ENCODE measurements at places on chromosomes 2 and 18.

- DNase-seq: no peak
Observed at GRCh38 chr2:101500180-101500579, 25.3 kb upstream of the RFX8 start.

- peak; percentile 73 for DNase-seq
Observed at GRCh38 chr18:63823516-63824219, 48.5 kb downstream of the SERPINB7 start.

GRCh38 chr2:37456479-37456878 is 112.0 kb downstream of the QPCT start:
- peak; percentile 33 for DNase-seq

DNA sequence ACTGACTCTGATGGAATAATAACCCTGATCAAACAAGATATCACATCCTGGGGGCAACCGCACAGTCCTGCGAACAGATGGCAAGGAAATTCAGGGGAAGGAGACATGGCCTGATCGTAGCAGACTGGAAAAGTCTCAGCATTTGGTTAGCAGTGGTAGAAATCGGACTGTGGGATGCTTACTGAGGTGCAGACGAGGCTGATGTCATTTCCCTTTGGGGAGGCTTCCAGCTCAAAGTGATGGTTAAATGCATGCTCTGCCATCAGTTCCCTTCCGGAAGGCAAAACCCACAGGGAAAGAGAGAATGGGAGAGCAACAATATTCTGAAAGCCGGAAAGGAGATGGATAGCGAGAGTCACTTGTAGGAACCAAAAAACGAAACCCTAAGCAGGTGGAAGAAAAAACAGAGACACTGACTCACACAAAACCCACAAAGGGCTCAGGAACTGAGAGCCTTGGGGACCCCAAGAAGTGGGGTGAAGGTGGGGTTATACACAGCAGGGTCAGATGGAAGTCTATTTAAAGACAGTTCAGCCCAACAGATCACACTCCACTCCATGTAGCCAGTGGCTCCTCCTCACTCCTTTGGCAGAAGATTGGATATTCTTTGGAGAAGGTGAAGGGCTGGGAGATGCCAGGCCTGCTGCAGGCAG is 93.1 kb downstream of the INPP5D start:
- DNase-seq: no peak

GRCh38 chr2:113282747-113283533 is 4.2 kb upstream of the PAX8 start:
- peak; percentile 39 for DNase-seq

DNA sequence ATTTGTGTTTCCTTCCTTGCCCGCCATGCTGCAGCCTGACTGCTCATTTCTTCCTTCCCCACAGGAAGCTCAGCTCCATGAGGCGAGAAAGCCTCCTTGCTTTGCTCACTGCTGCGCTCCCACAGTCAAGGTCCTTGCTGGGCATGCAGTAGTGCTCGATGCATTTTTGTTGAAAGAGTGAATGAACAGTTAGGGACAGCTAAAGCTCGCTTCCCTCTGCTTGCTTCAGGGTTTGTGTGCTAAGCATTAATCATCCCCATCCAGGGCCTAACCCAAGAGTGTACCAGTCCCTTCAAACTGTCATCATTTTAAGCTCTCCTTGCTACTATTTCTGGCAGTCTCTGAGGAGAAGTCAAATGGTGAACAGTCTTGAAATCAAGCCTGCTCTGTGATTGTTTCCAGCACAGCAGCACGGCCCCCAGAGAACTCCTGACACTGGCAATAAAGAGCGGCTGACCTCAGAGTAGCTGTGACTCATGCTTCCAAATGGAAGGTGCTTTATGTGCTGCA is 171.7 kb upstream of the SOX11 start:
- no peak for DNase-seq

DNA sequence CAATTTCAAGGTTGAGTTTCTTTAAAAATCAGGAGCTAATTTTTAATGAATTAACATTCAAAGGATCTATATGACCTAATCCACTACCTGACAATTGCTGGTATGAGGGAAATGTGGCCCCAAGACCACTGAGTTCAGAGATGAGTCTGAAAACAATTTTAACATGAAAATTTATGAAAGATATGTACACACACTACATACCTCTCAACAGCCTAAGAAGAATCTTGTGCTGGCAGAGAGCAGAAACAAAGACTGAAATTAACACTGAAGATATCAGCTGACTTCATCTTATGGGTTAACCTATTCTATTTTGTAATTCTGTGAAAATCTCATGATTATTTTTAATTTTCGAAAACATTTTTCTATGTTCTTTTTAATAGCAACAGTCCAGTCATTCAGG is 1.7 kb downstream of the FAP start:
- DNase-seq: no peak

DNA sequence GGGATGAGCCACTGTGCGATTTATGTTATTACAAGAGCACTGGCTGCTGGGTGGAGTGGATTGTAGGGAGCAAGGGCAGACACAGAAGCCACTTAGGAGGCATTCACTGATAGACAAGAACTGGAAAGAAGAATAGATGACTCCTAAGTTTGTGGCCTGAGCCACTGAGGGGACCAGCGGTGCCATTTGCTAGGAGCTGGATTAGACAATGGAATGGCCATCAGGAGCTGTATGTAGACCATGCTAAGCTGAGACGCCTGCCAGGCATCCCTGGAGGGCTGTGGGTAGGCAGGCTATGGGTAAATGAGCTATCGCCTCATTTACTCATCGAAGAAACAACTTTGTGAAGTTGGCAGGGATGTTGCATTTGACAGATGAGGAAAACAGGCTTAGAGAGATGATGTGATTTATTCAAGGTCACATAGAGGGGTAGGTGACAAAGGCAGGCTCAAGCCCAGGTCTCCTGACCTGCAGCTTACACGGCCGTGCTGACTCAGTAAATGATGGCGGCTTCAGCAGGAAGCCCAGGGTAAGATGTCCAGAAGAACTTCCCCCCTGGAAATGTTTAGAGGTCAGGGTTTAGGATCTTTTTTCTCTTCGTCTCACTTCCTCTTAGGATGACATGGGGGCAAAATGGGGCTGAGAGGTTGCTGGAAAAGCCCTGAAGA is 2.8 kb downstream of the MFSD2B start:
- no peak for DNase-seq

GRCh38 chr18:67290421-67290820 is 226.1 kb downstream of the DSEL start:
- DNase-seq: no peak

GRCh38 chr2:31335921-31336585 is 78.5 kb downstream of the XDH start:
- DNase-seq: no peak

- DNase-seq: no peak
Observed at GRCh38 chr2:109311771-109312170, 182.8 kb downstream of the SH3RF3 start.

DNA sequence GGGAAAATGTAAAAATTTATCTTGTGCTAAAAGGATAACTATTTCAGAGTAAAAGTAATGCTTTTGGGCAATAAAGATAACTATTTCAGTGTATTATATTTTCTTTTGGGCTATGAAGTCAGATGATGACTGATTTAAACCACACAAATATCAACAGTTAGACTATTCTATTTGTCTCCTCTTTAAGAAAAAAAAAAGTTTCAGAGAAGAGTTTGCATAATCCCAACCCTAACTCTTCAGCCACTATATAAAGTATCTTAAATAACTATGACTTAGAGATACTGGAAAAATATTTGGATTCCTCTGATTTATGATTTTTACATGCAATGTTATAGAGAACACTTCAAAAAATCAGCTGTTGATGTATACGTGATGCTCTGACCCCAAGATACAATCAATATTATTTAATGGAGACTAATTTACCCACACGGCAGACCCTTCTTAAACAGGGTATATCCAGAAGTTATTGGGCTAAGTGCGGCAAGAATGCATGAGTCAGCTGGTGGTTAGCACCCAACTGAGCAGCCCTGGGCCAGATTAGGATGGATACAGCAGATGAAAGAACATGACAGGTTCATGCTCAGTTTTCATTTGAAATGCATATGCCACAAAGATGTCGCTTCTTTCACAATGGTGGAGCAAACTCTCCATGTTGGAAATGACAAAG is 279.0 kb downstream of the AFF3 start:
- no peak for DNase-seq

Measured in hematopoietic multipotent progenitor cell treated with erythropoietin and hydrocortisone succinate and interleukin-3 and kit ligand, for 6 days (in vitro differentiated cells).